Head of caudate nucleus (tissue), 42 donors: ENCODE measurements at places on chromosomes 16 and 17.

- DNase-seq: no peak
These were observed 8.3 kb upstream of the MYH4 start for GRCh38 chr17:10477701-10478100.

GRCh38 chr17:57868007-57868909, 18.4 kb upstream of the MRPS23 start:
- DNase-seq: no peak

- DNase-seq: no peak
These were observed 134.0 kb downstream of the SNX29 start for GRCh38 chr16:12110361-12111107.

GRCh38 chr16:78446486-78446885, 347.0 kb downstream of the WWOX start:
- no peak for DNase-seq

GRCh38 chr17:63641692-63642448, 19.7 kb downstream of the MAP3K3 start:
- DNase-seq: no peak

DNA sequence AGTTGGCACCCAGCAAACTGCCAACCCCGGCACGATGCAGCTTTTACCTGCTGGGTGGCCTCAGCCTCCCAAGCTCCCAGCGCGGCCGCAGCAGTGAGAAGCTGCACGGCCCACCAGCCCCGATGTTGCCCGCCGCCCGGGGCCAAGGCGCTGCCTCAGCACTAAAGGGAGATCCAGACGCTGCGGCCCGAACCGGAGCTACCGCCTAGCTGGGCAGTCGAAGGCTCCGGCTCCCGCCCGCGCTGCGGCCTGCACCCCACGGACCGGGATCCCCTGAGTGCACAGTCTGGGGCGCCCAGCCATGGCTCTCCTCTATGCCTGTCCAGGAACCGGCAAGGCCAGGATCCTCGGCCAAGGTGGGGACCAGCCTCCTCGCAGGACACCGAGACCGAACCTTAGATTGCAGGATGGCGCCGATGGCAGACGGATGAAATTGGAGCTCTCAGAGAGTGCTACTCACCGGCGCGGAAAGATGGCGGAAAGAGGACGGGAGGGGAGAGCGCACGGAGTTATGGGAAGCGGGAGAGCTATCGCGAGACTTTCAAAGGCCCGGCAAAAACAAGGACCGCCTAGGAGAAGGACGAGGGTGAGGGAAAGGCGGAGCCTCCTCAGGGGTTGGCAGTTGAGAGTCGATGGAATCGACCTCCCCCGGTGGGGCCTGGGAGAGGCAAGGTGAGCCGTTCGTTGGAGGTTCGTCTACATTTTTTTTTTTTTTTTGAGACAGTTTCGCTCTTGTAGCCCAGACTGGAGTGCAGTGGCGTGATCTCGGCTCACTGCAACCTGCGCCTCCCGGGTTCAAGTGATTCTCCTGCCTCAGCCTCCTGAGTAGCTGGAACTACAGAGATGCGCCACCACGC, at the start of gene RPS15A:
Gene RPS15A, minus strand, starts transcription at position 485 of the 857 bp plus-strand sequence. CDS start 1,221 bp downstream, outside the sequence.
- DNase-seq: peak; percentile 94

DNA sequence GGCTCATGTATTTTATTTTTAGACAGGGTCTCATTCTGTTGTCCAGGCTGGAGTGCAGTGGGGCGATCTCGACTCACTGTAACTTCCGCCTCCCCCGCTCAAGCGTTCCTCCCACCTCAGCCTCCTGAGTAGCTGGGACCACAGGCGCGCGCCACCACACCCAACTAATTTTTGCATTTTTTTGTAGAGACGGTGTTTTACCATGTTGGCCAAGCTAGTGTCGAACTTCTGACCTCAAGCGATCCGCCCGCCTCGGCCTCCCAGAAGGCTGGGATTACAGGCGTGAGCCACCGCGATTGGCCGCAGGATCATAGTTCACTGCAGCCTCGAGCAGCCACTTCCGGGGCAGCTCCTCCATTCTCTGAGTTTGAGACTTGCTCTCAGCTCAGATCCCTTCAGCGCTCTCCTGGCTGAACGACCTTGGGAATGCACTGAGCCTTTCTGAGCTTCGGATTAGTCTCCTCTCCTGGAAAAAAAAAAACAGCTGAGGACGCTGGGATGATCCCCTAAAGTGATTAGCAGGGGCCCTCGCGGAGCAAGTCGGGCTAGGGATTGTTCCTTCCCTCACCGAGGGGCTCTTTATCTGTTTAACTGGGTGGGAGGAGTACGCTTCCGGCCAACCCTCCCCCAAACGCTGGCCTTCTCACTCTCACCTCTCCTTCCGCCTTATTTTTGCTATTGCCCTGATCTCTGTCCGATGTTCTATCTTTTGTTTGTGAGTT, 1.1 kb upstream of the PKMYT1 start:
- no peak for DNase-seq

DNA sequence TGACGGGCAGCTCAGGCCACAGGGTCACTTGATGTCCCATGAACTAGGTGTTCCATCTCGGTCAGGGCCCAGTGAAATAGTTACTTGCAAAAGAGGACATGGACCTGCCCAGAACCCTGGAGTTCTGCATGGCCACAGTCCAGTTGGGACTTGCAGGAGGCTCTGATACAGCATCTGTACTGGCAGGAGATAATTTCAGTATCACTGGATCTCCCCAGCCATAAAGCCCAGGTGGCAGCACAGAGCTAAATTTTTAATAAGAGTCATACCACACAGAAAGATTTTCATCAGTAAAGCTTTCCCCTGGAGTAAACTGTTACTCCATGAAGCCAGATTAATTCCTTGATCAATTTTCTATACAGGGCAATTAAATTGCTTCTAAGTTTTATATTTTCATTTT, 18.0 kb upstream of the SLC16A5 start:
- DNase-seq: no peak

- no peak for DNase-seq
These were observed 257.4 kb upstream of the IRX5 start for GRCh38 chr16:54673313-54673712.

- no peak for DNase-seq
These were observed 99.9 kb downstream of the BANP start for GRCh38 chr16:88050952-88051660.

DNA sequence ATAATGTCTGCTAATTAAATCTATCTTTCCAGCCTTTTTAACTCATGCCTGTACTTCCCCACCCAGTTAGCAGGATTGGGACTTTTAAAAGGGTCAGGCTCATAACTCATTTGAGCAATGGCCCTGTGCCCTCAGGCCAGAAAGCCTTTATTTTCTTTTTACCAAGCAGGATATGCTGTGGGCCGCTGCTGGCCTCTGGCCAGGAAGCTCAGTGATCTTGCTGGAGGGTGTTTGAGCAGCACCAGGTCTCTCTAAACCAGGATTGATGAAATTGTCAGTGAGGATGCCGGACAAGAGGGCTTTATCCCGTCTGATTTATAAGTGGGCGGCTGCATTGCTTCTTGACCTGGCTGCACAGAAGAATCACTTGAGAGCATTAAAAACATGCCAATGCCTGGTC, 187.8 kb downstream of the RAB11FIP4 start:
- no peak for DNase-seq

GRCh38 chr17:1434150-1434549, 21.9 kb downstream of the CRK start:
- DNase-seq: no peak

- DNase-seq: no peak
These were observed 119.8 kb upstream of the CDH13 start for GRCh38 chr16:82506692-82507670.

DNA sequence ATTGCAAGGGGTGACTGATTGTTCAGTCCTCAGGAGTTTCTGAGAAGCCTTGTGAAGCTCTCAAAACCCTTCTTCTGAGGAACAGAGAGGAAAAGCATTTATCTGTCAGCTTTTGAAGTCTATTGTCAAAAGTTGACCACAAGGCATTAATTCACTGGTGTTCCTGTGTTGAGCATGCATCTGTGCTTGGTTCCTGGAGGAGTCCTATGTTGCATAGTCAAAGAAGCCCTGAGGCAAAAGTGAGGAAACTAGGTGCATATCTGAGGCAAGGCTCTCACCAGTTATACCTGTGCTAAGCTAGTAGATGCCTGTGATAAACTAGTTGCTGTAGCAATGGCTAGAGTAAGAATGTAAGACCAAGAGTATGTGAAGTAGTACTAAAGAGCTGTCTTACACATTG, 1.8 kb upstream of the HEATR6 start:
- DNase-seq: no peak

DNA sequence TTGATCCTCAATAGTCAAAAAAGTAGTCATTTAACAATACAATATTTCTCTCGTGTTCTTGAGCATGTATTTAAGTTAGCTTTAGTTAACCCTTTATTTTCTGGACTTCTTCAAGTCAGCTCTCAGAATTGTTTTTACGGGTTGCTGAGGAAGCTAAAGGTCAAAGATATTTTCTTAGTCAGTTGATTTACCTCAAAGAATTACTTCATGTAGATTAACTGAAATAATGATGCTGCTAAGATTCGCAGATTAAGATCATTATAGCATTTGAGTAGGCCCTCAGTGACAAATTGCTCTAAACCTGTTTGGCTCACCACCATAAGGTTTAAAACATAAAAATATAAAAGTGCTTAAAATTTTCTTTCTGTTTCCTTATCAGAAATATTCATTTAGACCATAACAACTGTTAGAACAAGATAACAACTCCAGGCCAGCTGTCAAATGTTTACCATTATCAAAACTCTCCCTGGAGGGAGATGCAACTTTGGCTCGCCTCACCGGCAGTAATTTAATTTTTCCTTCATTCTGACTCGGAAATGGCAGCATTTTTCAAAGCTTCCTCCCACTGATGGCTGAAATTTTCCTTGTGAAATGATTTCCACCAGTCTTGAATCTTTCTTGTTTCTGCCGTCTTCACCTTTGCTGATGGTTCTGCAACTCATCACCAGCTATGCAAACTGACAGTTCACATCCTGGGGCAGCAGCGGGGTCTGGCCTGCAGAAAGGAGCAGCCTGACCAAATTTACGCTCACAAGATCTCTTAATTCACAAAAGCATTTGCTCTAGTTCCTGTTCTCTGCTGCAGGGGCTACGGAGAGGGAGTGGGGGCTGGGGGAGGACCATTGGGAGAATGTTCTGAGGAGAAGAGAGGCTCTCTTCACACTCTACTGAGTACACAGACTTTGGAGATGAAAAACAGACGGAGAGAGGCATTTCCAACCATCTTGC, 254.8 kb upstream of the TBX2 start:
- no peak for DNase-seq

DNA sequence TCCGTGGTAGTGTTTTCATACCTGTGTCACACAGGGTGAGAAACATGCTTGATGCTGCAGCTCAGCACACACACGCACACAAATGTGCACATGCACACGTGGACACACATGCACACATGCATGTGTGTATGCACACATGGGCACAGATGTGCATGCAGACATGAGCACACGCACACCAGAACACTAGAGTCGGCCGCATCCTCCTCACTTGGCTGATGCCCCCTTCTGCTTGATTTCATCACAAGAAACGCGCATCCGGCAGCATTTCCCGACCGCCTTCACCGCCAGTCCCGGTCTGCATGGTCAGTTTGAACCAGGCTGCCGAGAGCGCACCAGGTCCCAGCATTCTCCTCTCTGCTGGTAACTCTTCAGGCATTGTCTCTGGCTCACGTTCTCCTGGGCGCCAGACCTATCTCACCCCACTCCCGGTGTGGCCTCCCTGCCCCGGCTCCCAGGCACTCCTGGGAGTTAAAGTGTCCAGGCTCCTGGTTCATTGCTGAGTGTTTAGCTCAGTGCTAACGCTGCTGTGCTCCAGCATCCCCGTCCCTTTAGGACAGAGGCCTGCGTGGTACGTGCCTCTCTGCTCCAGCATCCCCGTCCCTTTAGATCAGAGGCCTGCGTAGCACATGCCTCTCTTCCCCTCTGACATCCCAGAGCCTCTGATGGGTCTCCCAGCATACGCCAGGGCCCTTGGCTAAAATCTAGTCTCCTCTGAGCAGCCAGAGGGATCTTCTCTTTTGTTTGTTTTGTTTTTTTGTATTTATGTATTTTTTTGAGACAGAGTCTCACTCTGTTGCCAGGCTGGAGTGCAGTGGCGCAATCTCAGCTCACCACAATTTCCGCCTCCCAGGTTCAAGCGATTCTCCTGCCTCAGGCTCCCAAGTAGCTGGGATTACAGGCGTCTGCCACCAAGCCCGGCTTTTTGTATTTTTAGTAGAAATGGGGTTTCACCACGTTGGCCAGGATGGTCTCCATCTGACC, 16.0 kb downstream of the BAIAP2 start:
- no peak for DNase-seq

DNA sequence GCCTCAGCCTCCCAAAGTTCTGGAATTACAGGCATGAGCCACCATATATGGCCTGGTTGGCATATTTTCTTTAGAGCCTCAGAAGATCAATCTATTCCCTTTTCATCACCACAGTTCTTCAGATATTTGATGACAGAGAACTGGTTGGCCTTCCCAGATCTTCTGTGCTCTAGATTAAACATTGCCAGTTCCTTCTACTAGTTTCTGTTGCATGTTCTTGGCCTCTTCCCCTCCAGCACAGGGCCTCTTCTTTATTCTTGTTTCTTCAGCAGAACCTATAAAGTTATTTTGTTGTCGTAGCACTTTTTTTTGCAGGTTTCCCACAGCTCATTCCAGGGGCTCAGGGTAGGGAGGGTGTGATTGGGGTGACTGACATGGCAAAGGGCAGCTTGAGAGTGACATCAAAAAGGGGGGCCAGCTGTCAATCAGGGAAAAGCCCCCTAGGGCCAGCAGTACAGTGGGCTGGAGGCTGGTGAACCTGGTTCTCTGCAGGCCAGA, 9.3 kb downstream of the CHD9 start:
- DNase-seq: no peak

DNA sequence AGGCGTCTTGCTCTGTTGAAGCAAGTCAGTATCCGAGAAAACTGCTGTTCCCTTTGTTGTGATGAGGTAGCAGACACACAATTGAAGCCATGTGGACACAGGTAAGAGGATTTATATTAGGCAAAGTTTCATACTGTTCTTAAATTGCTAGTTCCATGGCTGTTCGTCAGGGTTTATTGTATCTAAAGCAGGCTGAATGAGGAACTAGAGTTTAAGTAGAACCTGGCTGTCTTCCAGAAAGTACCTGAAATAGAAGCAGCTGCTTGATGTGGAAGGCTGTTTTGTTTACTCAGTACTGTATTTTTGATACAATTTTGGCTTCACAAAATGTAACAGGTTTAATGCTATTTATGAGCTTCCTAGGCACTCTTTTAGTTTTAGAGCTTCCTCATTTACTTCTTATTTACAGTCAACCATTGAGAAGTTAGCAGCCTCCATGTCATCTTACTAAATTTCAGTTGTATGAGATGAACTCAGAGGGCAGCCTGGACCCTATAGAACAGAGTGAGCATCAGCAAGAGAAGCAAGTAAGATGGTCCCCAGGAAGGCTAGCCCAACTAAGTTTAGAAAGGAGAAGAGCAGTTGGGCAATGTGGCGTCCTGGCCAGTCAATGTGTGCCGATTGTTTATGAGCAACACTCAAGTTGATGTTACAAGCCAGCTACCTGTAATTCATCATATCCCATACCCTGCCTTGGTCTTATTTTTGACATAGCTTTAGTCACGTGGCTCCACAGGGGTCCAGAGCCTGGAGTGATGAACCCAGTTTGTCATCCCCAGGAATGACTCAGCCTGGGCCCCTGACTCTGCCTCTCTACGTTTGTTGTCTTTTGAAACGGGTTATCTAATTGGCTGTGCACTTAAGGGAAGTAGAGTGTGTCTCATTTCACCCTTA, 9.7 kb upstream of the ARL2BP start:
- DNase-seq: no peak

- DNase-seq: no peak
These were observed 18.6 kb downstream of the ST6GALNAC2 start for GRCh38 chr17:76566988-76567431.

- no peak for DNase-seq
These were observed 99.0 kb upstream of the AKTIP start for GRCh38 chr16:53601961-53602360.

- no peak for DNase-seq
These were observed 24.5 kb upstream of the C1QTNF8 start for GRCh38 chr16:1120577-1120941.

- no peak for DNase-seq
These were observed 49.1 kb upstream of the PMFBP1 start for GRCh38 chr16:72220875-72221629.
